ENCODE measurements at places on chromosomes 16 and 17.

DNA sequence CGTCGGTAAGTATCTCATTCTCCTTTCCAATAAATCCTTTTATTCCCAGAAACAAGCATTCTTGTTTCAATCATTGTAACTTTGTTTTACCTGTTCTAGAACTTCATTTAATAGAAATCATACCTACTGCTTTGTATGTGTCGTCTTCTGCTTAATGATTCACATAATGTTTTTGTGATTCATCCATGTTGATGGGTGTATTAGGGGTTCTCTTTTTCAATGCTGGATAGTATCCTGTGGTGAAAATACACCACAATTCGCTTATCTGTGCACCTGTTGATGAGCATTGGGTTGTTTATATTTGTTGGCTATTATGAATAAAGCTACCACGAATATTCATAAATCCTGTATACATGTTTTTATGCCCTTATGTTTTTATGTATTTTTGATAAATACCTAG is 703.2 kb downstream of the MAF start:
- DNase-seq = no peak

- no peak for DNase-seq
Measured at GRCh38 chr17:57911834-57912673, 43.2 kb downstream of the CUEDC1 start.

- no peak for DNase-seq
Measured at GRCh38 chr17:35079547-35080423, 16.3 kb upstream of the RFFL start.

DNA sequence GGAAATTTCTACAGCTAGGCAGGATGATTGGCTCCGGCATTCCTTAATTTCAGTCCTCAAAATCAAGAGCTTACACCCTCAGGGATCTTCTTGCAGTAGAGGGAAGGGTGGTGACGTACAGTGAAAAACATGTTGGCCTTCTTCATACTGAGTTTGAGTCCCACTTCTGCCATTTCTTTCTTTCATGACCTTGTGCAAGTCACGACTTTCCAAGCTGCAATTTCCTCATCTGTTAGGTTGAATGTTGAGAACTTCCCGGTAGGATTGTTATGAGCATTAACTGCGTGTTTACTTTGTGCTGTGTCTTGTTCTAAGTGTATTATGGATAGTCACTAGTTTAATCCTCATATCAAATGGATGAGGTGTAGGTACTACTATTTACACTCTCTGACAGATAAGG is 7.9 kb downstream of the SENP3 start:
- DNase-seq = no peak

DNA sequence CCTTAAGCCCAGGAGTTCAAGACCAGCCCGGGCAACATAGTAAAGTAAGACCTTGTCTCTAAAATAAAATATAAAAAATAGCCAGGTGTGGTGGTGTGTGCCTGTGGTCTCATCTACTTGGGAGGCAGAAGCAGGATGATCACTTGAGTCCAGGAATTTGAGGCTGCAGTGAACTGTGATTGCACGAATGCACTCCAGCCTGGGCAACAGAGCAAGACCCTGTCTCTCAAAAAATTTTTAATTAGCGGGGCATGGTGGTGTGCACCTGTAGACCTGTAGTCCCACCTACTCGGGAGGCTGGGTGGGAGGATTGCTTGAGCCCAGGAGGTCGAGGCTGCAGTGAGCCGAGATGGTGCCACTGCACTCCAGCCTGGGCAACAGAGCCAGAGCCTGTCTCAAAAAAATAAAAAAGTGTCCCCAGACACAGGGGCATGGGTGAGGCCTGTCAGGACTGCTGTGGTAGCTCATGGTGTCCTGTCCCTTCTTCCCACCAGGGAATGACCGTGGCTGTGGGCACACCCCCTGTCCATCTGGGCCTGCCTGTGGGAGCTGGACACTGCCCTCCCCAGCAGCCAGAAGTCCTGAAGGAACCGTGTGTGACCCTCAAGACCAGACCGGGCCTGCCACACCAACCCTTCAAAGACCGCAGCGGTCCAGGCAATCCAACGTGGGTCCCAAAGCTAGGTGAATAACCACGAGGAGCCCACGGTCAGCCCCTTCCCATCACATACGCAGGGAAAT is 30.8 kb upstream of the GAA start:
- DNase-seq = no peak

- DNase-seq = no peak
Measured at GRCh38 chr16:83513008-83513755, 294.6 kb upstream of the HSBP1 start.

DNA sequence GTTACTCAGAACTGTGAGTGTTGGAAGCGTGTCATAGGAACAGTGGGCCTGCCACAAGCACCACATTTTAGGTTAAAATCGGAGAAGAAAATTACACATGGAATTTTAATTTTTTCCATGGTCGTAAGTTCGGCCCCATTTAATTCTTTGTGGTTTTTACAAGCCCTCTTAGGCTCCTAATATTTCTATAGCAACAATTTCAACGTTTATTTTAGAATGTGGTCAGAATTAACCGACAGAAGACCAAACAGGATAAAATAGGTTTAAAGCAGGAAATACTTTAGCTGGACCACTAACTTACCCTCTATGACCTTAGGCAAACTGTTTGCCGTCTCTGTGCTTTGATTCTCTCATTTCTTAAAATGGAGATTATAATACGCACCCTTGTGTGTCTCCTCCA is 69.9 kb downstream of the FTO start:
- DNase-seq = no peak

DNA sequence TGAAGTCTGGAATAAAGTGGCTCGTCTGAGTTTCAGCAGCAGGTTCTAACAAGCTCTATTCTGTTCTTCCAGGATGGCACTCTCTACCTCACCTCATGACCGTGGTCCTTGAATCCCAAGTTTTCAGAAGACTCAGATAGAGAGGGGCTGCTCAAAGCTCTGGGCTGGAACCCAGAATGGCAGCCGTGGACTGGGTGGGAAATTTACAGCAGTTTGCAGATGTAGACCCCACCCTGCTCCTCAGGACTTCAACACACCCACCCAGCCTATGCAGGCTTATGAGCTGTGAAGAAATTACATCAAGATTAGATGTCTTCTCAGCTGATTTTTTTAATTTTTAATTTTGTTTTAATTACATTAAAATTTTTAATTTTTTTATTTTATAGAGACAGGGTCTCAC is 59.4 kb downstream of the METRNL start:
- no peak for DNase-seq

DNA sequence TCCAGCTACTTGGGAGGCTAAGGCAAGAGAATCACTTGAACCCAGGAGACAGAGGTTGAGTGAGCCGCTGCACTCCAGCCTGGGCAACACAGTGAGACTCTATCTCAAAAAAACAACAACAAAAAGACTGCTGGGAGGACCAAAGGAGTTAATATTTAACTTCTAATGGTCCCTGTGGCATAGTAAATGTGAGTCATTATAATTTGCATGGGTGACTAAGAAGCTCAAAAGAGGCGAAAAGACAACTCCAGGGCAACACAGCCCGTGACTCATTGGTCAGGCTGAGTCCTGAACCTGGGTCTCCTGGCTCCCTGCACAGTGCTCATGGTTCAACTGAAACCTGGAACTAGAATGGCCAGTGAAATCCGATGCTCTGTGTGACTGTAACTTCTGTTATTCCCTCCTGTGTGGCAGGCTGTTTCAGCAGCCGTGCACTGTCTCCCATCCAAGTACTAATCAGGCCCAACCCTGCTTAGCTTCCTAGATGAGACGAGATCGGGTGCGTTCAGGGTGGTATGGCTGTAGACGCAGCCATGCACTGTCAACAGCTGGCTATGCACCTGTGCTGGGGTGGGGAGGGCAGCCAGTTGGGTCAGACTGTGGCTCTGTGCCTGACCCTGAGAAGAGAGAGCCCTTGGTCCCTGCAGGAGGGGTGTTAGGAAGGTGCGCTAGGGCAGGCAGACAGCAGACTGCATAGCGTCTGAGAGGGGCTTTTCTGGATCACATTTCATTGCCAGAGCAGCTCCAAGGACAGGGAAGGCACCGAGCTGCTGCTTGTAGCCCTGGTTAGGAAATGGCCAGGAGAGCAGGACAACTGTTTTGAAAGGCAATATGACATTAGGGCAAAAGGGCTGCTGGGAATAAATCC is 14.5 kb upstream of the GPRC5C start:
- no peak for DNase-seq

- no peak for DNase-seq
Measured at GRCh38 chr16:48441106-48441505, 55.9 kb upstream of the SIAH1 start.

DNA sequence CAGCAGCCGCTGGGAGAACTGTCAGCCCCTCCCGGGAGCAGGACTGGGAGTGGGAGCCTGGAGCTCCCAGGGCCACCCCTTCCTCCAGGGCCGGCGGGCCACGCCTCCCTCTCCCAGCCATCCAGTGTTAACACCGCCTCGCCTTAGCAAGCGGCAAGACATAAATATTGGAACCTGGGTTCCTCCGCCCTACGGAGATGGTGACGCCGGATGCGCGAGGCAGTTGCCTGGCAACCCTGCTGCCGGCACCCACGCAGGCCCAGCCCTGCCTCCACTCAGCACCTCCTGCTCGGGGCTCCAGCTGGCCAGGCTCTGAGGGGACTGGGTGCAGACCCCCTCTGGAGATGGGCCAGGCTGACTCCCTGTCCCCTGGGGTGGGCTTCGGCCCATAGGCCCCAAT is 27.4 kb upstream of the CACNA1H start:
- no peak for DNase-seq

DNA sequence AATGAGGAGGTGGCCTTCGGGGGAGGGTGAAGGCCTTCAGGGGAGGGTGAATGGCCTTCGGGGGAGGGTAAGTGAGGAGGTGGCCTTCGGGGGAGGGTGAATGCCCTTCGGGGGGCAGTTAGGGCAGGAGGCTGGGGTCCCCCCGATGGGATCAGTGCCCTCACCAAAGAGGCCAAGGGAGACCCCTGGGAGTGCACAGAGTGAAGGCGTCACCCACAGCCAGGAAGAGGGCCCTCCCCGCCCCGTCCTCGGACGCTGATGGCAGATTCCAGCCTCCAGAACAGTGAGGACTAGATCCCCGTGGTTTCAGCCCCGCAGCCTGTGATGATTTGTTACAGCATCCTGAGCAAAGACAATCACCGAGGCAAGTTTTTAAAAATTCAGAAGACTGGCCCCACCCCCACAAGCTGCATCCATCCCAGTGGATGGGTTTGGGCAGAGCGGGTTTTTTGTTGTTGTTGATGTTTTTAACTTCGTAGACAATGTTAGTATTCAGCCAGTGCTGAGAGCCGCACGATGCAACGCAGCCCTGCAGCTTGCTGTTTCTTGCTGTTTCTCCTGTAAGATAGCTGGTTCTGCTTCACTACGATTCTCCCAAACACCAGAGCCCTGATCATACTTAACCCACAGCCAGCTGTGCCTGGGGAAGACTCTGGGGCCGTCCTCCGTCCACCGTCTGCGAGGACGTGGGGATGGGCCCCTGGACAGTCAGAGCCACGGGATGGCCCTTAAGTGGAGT is 40.7 kb upstream of the CBFA2T3 start:
- peak; percentile 45 for DNase-seq

DNA sequence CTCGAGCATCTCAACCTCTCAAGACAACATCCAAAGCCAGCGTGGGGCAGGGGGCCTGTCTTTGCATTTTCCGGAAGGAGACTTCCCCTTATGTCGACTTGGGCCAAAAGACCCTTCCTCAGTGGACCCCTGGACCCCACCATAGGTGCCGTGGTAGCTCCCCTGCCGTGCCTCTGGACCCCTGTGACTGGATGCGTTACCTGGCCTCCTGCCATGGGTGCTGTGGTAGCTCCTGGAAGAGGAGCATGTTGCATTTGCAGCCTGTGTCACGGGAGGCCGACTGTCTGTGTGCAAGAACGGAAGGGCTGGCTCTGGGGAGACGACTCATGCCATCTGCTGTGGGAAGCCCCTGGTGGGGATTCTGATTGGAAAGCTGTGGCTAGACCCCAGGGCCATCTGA is 130.1 kb downstream of the FOXL1 start:
- DNase-seq = no peak

- no peak for DNase-seq
Measured at GRCh38 chr17:36092230-36092629, 2.3 kb upstream of the CCL3 start.

DNA sequence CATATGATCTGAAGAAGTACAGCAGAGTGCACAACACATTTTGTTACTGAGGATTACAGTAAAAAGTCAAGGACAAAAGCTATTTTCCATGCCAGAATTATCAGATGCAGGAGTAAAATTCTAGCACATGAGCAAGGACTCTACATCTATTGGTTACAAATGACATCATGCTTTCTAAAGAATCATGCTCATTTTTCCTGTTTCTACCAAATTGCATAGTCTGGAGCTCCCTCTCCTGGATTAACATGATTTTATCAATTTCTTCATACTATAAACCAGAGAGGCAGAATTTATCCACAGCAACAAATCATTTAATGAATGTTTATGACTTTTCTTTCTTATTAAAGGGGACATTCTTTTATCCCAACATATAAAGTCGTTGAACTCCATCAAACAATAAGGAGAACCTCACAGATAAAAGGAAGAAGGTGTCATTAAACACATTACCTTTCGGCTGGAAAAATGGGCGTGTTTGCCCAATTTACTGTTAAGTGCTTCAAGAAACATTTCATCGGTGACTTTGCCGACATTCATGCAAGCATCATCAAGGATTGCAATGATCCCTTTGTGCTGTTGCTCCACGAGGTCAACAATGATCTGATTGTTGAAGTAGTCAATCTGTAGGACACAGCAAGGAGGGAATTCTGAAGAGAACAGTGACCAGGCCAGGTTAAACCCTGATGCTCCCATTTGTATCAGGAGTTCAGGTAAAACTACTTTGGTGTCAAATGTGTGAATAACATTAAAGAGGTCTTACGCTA is 121.7 kb downstream of the MYO1D start:
- no peak for DNase-seq

DNA sequence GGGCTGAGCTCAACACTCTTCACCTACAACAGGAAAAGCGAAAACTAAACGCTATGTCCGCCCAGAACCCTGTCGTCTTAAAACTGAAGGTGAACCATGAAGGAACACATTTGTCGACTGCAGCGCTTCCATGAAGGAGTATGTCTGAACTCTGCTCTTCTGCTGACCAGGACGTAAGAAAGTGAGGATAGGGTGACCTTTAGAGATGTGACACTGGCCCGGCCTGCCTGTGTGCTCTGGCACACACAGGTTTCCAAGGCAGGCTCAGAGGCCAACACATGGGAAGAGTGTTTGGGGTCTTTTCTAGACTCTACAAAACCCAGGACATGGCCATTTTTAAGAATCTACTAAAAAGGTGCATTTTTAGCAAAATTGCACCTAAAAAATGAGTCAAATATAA is 21.1 kb downstream of the MARF1 start:
- DNase-seq = no peak

DNA sequence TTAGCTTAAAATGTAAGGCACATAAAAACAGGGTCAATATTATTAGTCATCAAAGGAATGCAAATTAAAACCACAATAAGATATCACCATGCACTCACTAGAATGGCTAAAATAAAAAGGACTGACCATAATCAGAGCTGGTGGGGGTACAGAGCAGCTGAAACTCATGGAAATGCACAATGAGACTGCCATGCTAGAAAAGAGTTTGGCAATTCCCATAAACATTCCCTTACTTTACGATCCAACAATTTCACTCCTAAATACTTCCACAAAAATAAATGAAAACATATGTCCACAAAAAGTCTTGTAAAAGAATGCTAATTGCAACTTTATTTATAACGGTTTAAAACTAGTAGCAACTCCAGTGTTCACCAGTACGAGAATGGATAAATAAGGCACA is 36.1 kb upstream of the ERCC4 start:
- DNase-seq = no peak
